NCI-H524 (cell line): ENCODE measurements at places on chromosomes 3 and 15.

GRCh38 chr3:32480604-32481003 lies 22.0 kb downstream of the CMTM6 start:
- DNase-seq: no peak

DNA sequence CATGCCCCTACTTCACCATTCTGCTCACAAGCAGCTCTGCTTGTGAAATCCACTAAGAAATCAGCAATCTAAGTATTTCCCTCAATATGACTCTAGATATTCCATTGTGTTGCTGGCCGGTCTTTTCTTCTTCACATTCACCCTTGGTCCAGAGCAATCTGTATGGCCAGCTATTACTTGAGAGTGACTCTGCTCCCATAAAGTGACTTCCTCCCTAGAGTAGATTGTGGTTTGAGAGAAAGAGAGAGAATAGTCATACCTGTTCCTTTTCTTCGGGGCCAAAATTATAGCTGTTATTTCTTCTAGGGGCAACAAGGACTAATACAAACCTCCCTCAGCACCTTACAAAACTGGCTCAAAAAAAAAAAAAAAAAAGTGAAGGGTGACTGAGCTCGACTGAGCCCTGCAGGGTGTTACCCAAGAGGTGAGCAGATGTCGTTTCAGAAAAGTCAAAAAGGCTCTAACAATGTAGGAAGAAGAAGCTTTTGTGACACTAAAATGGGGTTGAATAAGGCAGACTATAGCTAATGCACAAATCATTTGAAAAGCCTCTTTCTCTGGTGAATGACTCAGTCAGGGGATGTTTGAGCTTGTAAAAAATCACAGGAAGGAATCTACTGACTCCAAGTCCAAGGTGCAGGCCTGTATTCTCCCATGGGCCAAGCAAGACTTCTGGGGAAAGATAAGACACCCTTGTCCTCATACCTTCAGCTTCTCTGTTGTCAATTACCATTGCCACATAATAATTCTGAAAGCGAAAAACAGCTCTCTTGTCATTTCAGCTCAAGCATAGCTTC lies 161.0 kb upstream of the SLC24A5 start:
- no peak for DNase-seq

DNA sequence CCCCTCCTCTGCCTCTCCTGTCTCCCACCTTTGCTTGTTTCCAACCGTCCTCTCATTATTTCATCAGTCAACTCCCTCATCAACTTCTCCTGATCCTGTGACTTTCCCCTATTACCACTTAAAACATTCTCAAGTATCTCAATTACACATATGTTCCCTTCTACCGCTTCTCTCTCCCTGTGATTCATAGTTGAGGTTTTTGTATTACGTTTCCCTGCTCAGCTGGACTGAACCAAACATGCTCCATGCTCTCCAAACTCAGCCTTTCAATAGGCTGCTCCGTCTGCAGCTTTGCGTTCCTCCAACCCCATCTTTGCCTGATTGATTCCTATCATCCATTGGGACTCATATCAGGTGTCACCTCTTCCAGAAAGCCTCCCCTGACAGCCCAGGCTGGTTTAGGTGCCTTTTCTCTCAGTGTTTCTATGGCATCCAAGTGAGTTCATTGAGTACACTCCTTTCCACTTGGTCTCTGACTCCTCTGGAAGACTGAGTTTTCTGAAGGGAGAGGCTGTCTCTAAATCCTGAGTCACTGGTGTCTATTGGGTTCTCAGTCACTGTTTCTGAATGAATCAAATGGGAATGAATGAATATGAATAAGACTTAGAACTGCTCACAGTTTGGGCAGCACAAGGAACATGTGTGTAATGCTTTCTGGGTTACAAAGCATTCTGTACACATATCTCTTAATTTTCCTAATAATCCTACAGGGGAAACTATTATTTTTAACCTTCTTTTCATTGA lies 56.4 kb downstream of the PLD1 start:
- peak; percentile 60 for DNase-seq

DNA sequence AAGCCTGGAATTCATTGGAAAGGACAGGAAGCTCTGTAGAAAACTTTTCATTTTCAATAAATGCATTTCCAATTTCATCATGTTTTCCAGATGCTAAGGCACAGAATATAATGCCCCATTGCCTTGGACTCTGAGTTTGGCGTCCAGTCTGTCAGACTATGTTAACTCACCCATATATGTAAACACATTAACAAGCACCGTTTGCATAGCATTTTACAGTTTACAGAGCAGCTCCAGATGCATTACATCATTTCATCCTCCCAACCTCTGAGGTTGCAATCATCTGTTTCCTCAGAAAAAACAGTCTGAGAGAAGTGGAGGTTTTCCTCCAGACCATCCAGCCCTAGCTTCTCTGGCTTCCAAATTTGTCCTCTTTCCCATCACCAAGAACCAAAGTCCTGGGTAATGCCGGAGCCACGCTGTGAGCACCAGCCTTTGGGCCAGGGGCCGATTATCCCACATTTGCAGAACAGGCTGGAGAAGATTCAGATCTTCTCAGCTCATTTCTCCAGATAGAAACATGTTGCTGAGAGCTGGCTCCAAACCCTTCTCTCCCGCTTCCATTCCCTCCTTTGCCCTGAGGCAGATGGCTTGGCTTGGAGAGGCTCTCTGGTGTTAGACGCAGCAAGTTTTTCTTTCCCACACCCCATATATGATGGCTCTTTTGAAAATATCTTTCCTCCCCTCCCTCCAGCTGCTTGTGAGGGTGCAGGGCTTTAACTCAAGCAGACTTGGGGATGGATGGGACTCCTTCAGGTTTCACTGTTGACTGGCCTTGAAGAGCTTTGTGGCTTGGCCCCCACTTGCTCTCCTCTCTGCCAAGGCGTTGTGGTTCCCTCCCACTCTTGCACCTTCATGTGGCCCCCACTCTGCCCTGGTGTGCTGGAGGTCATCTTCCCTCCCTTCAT lies 26.0 kb downstream of the CYP19A1 start:
- no peak for DNase-seq

GRCh38 chr3:37662785-37663184 lies 198.9 kb upstream of the CTDSPL start:
- no peak for DNase-seq

GRCh38 chr15:70415398-70415797 lies 317.7 kb upstream of the TLE3 start:
- DNase-seq: peak; percentile 87

- peak; percentile 16 for DNase-seq
Measured at GRCh38 chr3:172786036-172786435, 35.5 kb downstream of the ECT2 start.

GRCh38 chr3:109278546-109278945 lies 37.8 kb downstream of the DPPA2 start:
- DNase-seq: no peak

DNA sequence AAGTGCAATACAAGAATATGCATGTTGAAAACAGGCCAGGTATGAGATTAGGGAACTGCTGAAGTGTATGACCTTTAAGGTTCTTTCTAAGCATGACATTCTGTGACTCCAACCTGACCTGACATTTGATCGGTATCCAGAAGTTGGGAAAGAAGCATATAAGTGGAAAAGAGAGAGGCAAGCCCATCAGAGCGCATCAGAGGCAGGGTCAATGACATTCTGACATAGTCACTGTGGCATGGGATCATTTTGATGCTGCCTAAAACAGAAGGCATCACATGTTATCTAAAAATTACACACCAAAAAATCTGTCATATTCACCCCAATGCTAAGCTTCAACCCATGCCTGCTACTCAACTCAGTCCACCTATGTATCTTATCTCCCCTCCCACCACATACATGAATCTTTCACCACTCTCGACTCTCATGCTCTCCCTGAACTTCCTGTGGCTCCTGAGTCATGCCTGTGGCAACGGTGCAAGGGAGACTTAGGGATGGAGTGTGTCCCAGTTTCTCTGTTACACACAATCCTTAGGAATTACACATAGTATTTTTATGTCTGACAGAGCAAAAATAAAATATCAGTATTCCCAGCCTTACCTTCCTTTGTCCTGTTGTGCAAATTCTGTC lies 20.5 kb upstream of the LRRN1 start:
- no peak for DNase-seq

GRCh38 chr3:47251689-47252088 lies 30.9 kb downstream of the KIF9 start:
- no peak for DNase-seq

GRCh38 chr3:31262201-31262600 lies 270.5 kb upstream of the STT3B start:
- no peak for DNase-seq

DNA sequence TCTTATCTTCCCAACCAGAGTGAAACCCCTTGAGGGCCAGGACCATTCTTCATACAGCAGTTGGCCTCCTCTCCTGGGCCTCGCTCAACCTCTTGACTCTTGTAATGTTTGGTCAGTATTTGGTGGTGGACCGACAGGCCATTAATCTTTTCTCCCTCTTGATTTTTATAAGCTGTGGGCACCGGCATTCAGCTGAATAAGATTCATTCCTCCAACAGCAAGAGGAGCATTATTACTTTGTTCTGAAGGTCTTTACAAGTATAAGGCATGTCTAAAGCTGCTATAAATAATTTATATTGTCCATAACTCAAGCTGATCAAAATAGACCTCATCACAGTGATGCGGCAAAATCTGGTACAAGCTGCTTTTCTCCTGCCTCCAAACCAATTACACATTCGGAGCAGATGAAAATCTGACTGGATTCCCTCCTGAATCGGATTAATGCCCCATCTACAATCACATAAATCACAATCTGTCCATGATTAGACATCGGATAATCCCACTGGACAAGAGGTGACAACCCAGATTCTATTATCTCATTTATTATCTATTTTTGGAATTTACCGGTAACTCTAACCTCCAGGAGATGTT lies 8.4 kb upstream of the ISL2 start:
- peak; percentile 86 for DNase-seq

DNA sequence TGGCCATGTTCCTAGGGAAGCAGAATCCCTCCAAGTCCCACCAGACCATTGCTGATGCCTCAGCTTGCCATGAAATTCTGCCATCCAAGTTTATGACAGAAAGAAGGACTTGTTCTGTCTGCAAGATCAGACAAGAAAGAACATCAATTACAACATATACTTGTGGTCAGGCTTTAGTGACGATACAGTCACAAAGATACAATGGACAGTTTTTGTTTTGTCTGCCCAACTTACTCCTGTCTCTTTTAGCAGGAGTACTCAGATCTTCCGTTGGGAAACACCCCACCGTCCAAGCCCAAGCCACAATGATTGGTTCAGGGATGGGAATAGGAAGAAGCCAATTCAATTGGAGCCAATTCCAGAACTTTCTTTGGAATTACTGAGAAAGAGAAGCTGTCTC lies 15.7 kb downstream of the KLHL6 start:
- no peak for DNase-seq

DNA sequence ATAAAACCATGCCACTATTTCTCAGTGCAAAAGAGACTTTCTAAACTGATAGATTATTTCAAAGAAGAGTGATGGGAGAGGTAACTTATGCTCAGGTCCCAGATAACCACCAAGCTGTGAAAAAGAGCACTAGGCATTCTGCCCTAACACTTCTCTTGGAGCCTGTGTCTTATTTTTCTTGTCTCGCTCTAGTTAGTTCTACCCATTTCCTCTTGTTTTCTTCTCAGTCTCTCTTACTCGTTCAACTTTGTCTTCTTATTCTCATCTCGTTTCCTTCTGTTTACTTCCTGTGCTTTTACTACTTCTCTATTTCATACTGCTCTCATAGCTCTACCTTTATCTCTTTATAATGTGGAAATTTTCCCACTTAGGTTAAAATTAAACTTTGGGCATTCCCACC lies 91.8 kb upstream of the CGNL1 start:
- DNase-seq: no peak

- no peak for DNase-seq
Measured at GRCh38 chr15:38195191-38195901, 57.3 kb upstream of the SPRED1 start.

- DNase-seq: no peak
Measured at GRCh38 chr15:28876131-28876844, 9.5 kb upstream of the APBA2 start.

GRCh38 chr3:118369892-118370491 lies 664.7 kb downstream of the IGSF11 start:
- DNase-seq: no peak

DNA sequence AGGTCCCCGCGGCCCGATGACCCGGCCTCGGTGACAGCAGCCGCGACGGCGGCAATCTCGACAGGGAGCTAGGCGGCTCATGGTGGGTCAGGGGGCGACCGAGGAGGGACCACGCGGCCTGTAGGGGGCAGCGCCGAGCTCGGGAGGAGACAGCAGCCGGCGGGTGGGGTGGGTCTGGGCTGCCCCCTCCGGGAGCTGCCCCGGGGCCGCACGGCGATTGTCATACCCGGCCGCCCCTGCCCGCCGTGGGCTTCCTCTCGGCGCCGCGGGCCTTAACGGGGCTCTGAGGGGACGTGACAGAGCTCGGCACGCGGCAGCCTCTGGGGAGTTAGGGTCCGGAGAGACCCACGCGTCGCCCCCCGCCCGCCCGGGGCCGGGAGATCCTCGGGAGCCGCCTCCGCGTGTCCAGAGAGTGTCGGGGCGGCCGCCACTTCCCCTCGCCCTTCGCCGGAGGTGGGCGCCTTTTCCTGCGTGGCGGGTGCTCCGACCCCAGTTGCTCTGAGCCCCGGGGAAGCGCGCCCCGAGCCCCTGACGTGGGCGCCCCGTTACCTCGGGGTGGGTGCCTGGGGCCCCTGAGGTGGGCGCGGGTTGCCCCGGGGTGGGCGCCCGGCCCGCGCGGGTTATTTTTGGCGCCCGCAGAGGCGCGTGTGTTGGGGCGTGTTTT lies 539 bp upstream of the PLCL2 start:
- DNase-seq: no peak

- DNase-seq: peak; percentile 37
Measured at GRCh38 chr3:106348139-106348690, 479.4 kb upstream of the CBLB start.

DNA sequence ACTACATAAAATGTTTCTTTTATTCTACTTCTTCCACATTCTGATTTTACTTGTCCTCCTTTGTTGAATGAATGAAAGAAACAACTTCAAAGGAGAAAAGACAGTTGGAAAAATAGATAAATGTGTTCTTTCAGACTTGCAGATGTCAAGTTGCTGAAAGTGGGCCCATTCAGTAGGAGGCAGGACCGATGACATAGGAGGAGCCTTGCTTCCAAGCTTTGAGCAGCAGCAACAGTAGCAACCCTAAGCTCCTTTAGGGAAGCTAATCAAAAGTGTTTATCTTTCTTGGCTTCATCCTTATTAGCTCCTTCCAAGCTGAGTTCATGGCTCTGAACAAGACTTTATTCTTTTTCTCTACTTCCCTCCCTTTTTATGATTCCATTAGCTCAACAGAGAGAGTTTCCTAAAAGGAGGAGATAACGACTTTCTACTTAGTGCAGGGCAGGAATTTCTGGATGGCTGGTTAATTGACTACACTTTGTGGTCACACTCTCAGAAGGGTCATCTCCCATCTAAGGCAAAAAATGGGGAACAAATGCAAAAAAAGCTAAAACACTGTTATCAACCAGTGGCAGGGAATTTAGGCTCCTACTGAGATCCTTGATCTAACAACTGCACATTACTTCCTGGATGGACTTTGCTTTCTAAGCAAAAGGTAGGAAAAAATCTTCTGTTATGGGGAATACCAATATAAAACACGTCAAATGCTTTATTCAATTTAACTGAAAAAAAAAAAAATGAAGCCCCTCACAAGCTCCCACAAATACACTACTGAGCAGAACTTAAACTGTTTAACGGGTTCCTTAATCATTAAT lies 4.8 kb downstream of the MORC1 start:
- DNase-seq: no peak

GRCh38 chr15:40932156-40932555 lies 3.0 kb downstream of the DLL4 start:
- DNase-seq: no peak

- DNase-seq: peak; percentile 30
Measured at GRCh38 chr3:48739955-48740823, 23.2 kb upstream of the IP6K2 start.
